ENCODE measurements at places on chromosomes 12 and 14.

DNA sequence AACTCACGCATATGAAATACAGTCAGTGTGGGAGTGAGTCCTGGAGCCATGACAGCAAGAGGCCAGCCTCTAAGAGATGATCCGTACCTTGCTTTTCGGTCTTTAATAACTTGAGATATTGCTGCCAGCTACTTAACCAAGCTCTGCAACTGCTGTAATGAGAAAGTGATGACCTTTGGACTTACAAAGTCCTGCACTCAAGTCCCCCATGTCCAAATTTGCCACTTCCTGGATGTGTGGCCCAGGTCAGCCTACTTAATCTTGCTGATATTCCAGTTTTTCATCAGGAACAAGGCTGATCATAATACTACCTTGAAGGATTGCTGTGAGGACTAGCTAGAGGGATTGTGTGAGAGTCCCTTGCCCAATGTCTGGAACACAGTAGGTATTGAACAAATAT, 33.8 kb upstream of the DUSP6 start:
- DNase-seq = no peak

GRCh38 chr12:92786045-92786444, 83.3 kb downstream of the PLEKHG7 start:
- no peak for DNase-seq

DNA sequence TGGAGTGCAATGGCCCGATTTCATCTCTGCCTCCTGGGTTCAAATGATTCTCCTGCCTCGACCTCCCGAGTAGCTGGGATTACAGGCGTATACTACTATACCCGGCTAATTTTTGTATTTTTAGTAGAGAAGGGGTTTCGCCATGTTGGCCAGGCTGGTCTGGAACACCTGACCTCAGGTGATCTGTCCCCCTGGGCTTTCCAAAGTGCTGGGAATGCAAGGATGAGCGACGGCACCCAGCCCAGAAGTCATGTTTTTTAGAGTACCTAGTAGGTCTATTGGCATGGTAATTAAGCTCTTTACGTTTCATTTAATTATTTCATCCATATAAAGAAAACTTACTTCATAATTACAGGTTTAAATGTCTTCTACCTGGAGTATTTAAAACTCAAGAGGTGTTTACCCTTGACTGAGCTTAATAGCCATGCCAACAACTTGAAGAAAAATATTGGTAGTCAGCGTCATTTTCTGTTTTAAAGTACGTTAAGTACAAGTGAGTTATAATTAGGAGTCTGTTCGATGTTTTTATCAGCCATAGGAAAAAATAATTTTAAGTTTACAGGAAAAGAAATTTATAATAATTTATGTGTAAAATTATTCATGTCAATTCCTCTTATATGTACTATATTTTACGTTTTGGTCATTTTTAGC, 4.0 kb downstream of the TMPO start:
- no peak for DNase-seq

DNA sequence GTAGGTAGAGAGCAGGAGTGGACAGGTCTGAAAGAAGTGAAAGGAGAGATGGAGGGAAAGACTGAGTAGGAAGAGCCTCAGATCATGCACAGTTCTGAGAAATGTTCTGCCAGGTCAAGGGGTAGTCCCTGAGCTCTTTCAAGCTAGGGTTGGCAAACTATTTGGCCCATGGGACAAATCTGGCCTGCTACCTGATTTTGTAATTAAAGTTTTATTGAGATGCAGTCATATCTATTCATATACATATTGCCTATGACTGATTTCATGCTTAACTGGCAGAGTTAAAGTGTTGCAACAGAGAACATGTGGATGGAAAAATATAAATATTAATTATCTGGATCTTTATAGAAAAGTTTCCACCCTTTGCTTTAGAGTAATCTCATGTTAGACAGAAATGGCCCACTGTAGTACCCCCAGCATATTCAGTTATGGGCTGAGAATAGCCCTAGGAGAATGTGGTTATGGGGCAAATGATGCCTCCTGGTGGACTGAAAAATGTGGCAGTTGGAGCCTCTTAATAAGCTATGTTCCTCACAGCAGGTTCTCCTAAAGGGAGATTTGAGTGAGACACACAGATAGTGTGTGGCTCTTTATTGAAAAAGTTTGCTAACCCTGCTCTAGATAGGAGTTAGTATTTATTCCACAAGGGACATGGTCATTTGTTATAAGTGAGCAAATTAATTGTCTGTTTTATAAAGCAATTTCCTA, 476.9 kb downstream of the LRIG3 start:
- no peak for DNase-seq

DNA sequence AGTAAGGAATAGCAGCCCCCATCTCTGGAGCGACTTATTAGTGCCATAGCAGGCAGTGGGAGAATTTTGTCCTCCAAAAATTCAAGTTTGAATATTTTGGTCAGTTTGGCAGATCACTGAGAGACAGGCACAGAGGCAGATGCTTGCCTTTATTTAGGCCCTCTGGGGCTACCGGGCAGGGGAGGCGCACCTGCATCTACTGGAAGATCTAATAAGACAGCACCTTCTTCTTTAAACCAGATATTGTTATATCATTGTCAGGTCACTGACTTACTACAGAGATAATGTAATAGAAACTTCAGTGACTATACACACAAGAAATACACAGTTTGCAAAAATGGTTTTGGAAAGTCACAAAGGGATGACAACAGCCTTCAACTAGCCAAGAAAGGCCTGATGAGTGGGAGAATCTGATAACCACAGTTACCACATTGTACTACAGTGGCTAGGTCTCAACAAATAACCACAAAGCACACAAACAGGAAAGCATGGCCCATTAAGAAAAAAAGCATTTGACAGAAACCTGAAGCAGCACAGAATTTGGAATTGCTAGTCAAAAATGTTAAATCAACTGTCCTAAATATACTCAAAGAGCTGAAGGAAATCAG, 56.8 kb downstream of the CDK17 start:
- DNase-seq = peak; percentile 44

DNA sequence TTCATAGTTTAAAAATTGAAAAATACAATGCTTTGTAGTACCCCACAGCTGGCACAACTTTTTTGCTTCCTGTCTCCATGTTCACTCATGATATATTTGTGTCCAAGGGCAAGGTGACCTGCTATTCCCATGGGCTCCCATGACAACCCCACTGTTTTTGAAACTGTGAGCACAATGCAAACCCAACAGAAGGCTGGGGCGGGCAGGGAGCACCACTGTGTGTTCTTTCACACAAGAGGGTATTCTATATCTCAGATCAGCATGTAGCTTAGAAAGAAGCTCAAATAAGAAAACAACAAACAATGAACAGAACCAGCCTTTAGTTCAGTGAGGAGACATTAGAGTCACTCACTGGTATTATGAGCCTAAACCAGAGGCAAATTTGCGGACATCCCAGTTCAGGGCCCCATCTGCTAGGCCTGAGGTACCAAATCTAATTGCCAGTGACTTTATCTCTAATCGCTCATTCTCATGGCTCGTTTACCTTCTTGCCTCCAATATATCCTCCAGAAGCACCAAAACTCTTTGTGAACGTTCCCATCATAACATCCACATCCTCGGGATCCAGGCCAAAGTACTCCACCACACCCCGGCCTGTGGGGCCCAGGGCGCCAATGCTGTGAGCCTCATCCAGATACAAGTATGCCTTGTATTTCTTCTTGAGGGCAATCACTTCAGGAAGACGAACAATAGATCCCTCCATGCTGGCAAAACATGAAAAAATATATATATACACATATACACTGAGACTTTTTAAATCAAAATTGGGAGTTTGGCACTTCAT, 56.4 kb upstream of the ISM2 start:
- DNase-seq = no peak

- no peak for DNase-seq
Observed at GRCh38 chr14:58078068-58078467, 73.9 kb downstream of the ARMH4 start.

- no peak for DNase-seq
Observed at GRCh38 chr14:22336031-22336430, 253.0 kb downstream of the DAD1 start.

- DNase-seq = no peak
Observed at GRCh38 chr12:70603044-70603443, 34.2 kb downstream of the PTPRB start.

DNA sequence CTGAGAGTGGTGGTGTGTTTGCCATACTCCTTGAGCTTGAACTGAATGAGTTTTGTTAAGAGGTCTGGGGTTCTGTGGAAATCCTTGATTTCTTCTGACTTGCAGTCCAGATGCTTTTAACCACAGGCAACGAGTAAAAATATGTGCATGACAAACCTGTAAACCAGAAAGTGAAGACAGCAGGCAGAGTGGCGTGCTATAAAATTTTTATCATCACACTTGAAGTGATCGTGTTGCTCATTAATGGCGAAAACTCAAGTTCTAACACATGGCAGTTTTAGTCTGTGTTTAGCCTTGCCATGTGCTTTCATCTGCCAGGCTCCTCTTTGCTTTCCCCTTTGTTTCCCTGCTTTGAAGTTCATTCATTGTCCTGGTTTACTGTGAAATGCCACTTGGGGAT, 28.0 kb downstream of the TXNRD1 start:
- no peak for DNase-seq

- DNase-seq = no peak
Observed at GRCh38 chr12:132886529-132887477, 602 bp downstream of the CHFR start.

DNA sequence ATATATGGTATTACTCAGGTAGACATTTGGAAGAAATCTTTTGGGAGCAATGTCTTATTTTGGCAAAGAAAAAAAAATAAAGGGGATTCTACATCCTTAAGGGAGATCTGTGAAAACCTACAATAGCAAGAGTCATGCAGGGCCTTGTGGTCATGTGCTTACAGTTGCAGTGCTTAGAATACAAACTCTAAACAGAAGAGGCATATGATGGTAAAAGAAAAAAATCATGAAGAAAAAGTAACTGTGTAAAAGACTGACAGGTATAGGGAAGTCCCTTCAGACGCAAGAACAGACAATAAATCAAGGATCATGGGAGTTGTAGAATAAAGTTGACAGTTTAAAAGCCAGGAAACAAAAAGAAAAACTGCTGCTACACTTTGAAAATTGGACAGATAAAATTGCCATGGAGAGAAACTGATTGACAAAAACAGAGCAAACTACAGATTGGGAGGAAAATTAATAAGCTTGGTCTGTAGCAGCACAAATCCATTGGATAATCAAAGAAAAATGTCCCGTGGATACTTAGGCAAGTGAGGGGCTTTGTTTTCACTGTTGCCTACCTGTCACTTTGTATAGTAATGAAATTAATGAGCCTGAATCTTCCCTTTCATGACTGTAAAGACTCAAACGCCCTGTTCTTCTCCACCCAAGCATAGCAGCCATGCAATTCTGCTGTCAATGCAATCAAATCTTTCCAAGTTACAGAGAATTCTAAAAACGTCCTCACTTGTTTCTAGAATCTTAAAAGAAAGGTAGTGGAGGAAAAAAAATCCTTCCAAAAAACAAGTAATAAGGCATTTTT, 402.0 kb downstream of the SYT1 start:
- no peak for DNase-seq

GRCh38 chr12:25184132-25184531, 10.8 kb downstream of the DNAI7 start:
- no peak for DNase-seq

DNA sequence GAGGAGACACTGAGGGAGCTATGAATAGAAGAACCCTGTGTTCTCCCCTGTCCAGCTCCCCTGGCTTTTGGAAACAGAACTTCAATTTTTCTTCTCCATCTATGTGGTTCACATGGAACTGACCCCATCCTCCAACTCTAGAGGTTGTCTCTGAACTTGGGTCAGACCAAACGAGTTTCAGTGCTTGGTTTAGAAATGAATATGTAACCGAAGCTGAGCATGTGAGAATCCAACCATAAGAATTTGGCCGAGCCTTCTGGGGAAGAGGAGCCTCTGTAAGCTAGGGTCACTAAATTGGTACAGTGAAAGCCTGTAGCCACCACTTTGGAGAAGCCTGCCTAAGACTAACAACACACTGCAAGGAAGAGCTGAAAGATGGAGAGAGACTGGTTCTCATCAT, 464.4 kb downstream of the ZFP36L1 start:
- DNase-seq = no peak

- DNase-seq = peak; percentile 44
Observed at GRCh38 chr12:26524862-26525465, 308.0 kb downstream of the ITPR2 start.

- no peak for DNase-seq
Observed at GRCh38 chr12:23699031-23699430, 250.4 kb downstream of the SOX5 start.

GRCh38 chr12:117513353-117513752, 151.9 kb upstream of the NOS1 start:
- DNase-seq = no peak

DNA sequence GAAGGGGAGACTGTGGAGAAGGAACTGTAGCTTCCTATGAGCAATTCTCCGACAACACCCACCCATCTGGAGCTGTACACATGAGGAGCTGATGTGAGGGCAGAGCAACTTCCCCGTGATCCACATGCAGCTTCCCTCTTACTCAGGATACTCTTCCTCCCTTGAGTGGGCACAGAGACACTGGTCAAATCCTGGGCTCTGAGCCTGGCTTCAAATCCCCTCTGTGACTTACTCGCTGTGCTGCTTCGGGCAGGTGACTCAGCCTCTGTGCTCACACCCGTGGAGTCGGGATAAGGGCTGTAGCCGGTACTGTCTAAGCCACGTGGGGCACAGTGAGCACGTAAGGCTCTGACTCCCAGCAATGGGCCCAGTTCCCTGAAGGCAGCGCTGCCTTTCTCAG, 31.1 kb downstream of the ZFYVE21 start:
- no peak for DNase-seq

DNA sequence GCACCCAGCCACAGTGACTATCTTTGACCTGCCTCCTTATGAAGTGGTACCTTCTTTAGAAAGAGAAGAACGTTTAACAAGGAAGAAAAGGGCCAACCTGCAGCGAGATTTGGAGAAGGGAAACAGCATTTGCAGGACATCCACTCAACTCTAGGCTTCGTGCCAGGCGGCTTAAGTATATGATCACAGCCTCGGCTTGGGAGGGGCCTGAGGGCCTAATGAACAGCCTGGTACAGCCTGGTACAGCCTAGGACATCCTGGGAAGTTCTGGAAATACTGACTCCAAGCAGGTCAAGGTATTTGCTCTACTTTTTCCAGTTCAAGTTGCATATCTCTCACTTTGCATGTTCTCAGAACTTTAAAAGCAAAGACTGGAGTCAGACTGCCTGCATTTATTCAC, 16.1 kb downstream of the HCAR2 start:
- no peak for DNase-seq

GRCh38 chr14:31388687-31389413, 31.5 kb downstream of the HEATR5A start:
- no peak for DNase-seq

GRCh38 chr12:68402422-68402821, 70.3 kb upstream of the MDM1 start:
- DNase-seq = no peak

DNA sequence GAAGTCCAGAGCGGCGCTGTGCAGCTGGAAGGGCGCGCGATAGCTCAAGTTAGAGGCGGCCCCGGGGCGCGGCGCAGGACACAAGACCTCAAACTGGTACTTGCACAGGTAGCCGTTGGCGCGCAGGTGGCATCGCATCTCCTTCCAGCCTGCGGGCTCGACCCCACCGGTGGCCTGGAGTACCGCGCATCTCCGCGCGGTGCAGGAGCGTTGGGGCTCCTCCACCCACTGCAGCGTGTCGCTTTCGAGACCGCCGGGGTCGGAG, 553 bp downstream of the CLEC14A start:
- no peak for DNase-seq

Data from KG1 (cell line).